Activated T-helper 2 cell treated with anti-CD3 and anti-CD28 coated beads, Interferon-gamma antibody, Interleukin-2, Interleukin-4, amounts not matched to agents 10 μg/mL and 5 μg/mL and 100 μg/mL, durations not matched to agents 14 hours and 24 hours and 36 hours (primary cell): ENCODE measurements at places on chromosomes 7 and 10.

DNA sequence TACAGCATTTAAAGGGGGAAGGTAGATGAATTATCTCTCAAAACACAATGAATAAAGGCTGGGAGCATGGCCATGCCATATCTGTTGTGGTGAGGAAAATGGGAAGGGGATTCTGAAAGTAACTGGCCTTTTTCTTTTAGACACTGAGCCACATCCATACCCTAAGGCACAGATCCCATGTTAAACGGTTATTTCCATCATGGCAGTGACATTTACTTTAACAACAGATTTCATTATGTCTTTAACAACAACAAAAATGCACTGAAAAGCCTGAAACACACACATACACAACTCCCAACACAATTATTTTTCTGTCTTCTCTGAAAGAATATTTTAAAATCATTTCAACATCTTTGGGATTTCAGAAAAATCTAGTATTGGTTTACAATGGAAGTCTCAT lies 176.1 kb upstream of the FZD1 start:
- H3K27ac ChIP-seq, result no peak overlapping the region
- no peaks in the 10 kb centered on the region for H3K36me3 ChIP-seq
- no peak for DNase-seq
- no peaks in the 10 kb centered on the region for H3K4me1 ChIP-seq

DNA sequence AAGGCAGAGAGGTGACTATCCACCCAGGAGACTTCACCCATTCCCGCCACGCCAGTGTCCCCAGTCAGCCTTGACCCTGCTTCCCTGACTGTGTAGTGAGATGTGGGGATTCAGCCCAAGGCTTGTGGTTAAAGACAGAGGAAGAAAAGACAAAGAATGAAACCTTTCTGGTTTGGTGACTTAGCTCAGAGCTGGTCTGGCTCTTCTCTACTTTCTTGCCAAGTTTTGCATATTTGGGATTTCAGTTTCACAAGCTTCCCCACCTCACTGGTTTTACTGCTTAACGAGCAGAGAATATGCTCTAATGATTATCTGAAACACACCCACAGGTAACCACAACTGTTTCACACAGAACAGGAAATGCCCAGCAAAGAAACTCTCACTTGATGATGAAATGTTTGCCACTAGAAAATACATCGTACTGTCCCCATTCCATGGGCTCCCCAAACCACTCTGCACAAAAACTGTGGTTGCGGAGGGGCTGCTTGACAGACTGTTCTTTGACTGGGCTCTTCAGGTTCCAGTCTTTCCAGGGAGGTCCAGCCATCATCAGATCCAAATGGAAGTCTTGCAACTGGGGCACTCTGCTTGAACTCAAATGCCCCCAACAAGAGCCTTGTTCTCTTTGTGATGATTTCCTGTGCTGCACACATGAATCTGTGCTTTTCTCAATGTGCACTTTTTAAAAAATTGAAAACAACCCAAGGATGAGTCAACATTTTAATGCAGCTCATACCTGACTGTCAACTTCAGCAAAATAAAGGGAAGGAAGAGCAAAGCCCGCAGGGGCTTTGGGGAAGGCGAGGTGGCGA lies 95.5 kb downstream of the CTBP2 start:
- no peak overlapping the region for H3K4me3 ChIP-seq
- H3K27me3 ChIP-seq, result peaks cover 30% of the 10 kb centered on the region
- DNase-seq, result no peak

DNA sequence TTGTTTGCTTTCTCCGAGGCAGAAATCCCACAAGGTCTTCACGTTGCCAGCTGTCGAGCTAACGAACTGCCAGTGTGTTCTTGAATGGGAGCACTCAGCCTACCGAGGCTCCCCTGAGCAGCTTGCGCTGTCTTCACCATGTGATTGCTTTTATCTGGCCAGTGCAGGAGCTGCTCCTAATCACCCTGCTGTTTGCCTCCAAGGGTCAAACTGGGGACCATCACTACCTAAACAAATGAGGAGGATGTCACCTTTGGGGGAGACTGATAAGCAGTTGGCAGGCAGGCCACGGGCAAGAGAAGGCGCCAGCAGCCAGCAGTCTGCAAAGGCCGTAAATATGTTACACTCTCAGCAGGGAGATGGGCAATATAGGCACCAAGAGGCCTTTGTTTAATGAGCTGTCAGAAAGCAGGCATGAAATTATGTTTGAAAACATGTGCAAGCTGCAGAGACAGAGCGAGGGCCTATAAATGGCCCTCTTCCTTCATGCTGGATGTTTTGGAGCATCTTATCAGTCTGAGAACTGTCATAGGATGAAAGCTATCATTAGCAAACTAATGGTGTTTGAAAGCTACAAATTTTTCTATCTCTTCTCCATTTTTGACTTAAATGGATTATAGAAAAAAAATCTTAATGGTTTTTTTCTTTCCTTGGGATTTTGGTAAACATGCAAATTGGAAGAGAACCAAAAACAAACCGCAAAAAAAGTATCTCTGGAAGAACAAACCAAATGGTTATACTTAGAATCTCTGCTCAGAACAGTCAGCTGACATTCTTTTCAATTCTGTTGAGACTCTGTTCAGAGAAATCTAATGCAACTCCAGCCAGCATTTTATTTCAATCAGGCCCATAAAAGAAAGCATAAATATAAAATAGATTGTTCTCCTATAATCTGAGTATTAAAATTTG lies 267.3 kb upstream of the NPVF start:
- peaks cover 8% of the 10 kb centered on the region for H3K4me1 ChIP-seq
- DNase-seq, result no peak

- H3K4me3 ChIP-seq, result no peak overlapping the region
- no peaks in the 10 kb centered on the region for H3K36me3 ChIP-seq
- H3K4me1 ChIP-seq, result no peaks in the 10 kb centered on the region
- no peak for DNase-seq
Measured at GRCh38 chr7:1690359-1690958, 20.4 kb downstream of the ELFN1 start.

DNA sequence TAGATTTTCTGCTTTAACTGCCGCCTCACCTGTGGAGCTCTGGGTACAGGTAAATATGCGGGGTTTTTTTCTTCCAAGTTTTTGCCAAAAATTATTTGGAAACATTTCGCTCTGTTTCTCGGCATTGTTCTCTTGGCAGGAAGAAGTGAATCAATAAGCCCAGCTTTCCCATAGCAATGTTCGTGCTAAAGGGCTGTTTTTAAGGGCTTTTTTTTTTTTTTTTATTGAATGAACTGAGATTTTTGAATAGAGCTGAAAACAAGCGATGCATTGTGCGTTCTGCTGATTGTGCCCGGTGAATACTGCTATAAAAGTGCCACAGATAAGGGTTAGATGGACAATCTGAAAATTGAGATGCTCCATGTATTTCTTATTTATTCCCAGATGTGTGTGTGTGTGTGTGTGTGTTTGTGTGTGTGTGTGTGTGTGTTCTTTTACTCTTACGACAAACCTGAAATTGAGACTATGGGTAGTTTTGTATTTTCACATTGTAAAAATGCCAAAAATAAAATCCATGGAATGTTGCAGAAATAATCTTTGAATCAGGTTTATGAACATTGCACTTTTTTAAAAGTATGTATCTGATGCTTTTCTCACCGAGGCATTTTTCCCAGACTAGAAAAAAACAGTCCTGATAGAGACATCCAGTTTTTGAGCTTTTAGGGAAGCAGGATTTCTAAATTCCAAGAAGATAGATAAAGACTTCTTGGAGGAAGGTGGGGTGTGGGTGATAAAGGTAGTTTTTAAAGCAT lies 30.5 kb downstream of the KIAA1217 start:
- H3K27ac ChIP-seq, result no peak overlapping the region
- DNase-seq, result no peak
- H3K36me3 ChIP-seq, result no peaks in the 10 kb centered on the region
- no peaks in the 10 kb centered on the region for H3K4me1 ChIP-seq
- no peak overlapping the region for H3K4me3 ChIP-seq

DNA sequence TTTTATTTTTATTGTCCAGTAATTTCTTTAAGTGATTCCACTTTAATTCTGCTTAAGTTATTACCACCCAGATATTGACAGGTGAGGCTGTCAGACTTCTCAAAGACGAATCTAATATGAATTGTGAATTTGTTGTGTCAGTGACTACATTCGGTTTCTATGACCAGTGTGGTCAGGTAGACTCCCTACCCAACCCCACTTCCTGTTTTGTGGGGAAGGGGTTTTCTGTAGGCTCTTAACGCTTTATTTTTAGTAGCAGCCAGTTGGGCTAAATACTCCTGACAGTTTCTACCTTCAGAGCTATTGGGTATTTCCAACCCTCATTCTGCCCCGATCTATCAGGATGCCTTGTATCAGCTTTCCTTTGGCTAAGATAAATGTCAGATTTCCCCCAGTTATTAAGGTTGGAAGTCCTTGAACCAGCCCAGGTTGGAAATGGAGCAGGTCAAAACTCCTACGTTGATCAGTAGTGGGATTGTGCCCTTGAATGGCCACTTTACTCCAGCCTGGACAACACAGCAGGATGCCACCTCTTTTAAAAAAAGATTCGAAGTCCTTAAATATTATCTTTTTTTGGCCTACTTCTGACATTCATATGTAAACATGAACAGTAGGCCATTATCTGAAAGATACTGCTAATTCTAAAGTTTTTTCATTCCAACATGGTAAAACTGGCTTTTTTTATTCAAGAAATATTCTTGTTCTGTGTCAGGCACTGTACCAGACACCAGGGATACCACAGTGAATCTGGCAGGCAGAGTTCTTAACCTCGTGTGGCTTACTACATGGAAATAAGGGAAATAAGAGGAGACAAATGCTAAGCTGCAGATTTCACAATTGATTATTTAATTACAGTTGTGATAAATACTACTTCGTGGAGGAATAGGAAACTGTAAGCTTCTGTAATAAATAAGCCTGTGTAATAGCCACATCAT lies 133.3 kb upstream of the SAMD8 start:
- no peaks in the 10 kb centered on the region for H3K27me3 ChIP-seq
- peak overlapping the region; percentile 74 for H3K27ac ChIP-seq
- peaks cover 61% of the 10 kb centered on the region for H3K36me3 ChIP-seq

- H3K27me3 ChIP-seq, result no peaks in the 10 kb centered on the region
- peaks cover 35% of the 10 kb centered on the region for H3K36me3 ChIP-seq
- DNase-seq, result no peak
Measured at GRCh38 chr7:2437136-2437535, 33.7 kb downstream of the CHST12 start.
